ENCODE measurements at places on chromosomes 7 and 10. TPM values are rescaled to one million over a fixed set of nuclear protein-coding genes. Genes with fewer than 3 reads are reported as not detected.

GRCh38 chr7:8200316-8200715 lies 61.7 kb downstream of the ICA1 start:
- no peak for DNase-seq

DNA sequence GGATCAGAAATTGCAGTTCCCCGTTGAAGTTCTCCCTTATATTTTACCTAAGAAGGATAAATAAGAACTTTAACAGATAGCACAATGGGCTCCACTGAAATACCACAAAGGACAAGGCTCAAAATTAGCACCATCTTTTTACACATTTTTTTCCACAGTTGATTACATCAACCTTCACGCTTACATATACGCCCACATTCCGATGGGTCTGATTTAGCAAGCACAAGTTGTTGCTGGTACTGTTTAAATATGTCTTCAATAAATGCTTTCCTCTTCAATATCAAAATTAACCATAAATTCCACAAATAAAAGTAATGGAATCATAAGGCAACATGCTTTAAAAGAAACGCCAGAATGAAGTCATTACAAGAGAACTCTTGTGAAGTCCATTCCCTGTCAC lies 79.5 kb downstream of the NEBL start:
- no peak for DNase-seq

Gene GIMAP7
- 72.8 TPM for total RNA-seq

Gene TAS2R5
- 1.2 TPM for total RNA-seq

DNA sequence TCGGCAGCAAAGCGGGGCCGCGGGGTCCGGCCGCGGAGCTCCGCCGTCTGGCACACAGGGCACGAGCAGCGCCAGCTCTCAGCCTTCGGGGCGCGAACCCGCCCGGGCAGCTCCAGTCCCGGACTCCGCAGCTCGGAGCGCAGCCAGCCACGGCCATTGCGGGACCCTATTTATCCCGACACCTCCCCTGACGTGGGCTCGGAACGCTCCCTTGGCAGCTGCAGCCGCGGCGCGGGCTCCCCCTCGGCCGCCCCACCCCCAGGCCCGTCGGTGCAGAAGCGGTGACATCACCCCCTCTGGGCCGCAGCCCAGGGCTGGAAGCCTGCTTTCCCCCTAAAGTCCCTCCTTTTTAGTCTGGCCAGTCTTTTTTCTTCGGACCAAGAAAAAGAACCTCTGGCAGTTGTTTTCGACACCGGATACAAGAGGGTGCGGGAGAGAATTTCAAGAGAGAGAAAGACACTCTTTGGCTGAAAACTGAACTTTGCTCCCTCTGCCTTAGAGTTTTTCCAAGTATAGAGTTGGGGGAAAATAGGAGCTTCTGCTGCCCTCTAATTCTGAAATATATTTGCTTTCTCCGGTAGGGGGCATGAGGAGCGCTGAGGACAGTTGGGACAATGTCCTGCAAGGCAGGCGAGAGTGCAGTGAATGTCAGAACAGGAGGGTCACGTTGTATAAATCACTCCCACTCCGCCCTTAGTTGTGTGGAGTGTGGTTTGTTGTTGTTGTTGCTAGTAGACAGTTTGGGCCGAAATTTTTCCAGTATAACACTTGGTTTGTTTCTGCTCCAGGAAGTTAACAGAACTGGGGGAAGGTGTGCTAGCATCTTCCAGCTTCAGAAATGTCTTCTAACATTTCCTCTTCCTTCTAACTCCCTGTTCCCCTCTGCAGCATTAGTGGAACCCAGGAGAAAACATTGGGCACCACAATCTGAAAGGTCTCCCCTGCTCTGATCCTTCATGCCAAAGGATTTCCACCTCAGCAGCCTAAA lies at the start of gene SFRP4:
TSS of gene SFRP4 (minus strand) at position 145 of the 988 bp plus-strand sequence. CDS start 280 bp downstream, outside the sequence.
- no peak for DNase-seq

- no peak for DNase-seq
Measured at GRCh38 chr7:100071018-100071723, 10.4 kb downstream of the ZNF3 start.

GRCh38 chr7:44305564-44306507 lies 19.6 kb downstream of the CAMK2B start:
- DNase-seq, result no peak

DNA sequence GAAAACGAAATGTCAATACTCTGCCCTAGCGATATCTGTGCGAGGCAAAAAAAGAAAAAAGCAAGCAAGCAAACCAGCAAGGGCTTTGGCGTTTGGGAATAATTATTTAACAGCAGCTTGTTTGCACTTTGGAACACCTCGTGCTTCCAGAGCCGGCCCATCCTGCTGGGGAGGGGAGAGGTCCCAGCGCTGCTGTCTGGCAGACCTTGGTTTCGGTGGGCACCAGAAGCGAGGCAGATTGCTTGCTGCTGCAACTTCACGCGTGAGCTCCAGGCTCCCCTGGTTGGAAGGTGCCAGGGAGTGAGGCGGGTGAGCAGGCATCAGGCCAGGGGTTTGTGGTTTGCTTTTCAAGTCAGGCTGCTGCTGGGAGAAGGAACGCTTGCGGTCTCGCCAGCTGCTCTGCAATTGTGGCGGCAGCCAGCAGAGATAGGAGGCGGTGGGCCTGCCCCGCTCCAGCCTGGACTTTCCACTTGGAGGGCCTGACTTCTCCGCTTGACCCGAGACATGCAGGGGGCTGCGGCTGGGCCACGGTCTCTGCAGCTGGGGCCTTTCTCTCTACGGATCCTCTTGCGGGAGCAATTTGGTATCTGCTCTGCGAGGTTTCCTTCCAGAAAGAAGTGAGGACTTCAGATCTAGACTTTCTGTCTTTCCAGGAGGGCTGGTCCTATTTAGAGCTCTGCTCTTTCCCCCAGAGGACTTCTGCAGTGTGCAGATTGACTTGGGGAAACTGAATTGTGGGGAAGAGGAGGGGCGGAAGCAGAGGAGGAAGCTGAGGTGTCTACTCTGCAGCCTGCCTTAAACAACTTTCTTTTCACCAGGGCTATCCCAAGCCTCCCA lies 131.4 kb downstream of the PRPF18 start:
- DNase-seq, result peak; percentile 65

DNA sequence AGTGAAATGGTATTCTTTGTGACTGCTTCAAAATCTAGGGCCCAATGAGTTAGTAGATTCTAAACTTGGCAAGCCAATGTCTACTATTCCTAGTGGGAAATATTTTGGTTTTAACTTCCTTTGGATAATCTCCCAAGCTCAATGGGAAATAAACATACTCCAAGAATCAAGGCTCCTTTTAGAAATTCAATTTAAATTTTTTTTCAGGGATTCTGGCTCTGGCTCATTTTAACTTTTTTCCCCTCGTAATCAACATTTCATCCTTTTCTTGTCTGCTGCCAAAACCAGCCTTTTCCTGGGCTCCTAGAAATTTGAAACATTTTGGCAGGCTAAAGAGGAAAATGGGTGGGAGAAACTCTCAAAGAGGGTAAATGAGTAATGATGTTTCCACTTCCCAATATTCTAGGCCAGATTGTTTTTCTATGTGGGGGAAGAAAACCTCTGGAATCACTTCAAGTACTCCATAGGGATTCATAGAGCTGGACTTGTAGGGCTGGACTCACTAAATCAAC lies 85.6 kb upstream of the AGR3 start:
- DNase-seq, result no peak

Gene PDZD7
- total RNA-seq, result 1.8 TPM

DNA sequence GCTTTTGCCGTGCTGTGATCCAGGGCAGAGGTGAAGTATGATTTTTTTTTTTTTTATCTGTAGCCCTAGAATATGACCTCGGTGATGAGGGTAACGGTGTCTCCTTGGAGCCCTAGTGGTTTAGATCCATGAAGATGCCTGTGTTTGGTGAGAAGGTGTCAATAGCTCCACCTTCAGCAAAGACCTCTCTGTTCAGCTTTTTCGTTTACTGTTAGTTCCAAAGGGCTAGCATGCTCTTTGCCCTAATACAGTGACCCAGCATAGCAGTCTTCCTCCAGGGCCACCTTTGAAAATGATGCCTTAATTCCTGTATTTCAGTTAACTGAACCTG lies 746 bp upstream of the MRPS16 start:
- peak; percentile 20 for DNase-seq

DNA sequence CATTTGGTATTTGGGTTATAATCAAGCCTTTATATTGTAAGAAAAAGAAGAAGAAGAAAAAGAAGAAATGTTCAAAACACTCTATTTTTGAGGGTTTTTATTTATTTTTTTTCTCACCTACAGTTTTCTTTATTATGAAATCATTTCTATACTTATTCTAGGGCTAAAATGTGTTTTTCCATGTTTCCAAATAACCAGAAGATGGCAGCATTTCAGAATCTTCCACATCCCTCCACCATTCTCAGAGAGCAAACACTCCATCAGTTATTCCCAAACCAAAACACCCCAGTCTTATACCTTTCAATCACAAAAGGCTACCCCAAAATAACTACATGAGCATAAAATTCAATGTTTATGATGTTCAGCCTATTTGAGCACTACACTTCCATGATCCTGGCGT lies 38.7 kb upstream of the PPP1R17 start:
- DNase-seq, result no peak

DNA sequence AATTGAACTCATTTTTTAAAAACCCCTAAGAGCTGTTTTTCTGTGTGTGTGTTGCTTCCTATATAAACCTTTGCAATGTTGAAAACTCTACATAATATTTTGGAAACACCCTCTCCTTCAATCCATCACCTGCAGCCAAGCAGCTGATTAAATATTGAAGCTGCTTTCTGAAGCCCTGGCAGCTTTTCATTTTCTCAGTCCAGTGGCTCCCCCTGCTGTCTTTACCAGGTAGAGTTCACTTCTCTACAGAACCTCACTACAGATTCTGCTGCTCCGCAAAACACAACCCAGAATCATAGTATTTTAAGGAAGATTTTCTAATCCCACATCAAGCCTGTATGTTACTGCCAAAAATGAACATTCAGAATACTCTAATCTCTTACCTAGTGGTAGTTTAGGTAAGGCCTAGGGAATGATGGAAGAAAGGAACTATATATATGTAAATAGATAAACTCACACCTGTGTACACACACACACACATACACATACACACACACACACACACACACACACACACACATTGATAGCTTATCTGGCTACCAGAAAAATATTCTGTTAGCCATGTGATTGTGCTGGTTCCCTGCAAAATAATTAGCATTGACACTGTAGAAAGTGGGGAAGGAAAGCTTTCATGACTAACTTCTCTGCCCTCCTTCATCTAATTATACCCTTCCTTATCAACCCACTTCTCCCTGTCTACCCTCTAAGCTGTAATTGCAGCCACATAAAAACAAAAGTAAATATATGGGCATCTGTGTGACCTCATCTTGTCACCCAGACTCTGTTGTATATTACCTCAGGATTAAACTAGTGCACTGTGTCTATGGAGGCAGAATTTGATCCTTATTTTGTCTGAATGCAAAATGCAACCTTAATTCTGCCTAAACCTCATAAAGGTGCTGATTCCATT lies 229.5 kb upstream of the FZD1 start:
- no peak for DNase-seq

DNA sequence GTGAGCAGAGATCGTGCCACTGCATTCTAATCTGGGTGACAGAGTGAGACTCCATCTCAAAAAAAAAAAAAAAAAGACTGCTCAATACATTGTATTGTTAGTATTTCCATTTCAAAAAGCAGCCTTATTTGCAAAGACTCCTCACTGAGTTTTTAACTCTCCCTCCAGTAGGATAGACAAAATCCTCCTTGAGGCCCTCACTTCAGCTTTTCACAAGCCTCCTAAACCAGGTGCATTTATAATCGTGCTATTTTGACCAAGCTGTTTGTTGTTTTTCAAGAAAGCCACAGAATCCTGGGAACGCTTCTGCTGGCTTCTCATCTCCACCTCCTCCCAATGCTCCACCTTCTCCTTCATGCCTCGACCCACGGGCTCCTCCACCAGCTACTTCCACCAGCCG lies 6.3 kb upstream of the DDIT4 start:
- no peak for DNase-seq

- no peak for DNase-seq
Measured at GRCh38 chr7:51783241-51783640, 466.6 kb upstream of the COBL start.

Gene TMEM139
- total RNA-seq, result 0.51 TPM

Gene FRMD4A
- total RNA-seq, result 3.1 TPM

DNA sequence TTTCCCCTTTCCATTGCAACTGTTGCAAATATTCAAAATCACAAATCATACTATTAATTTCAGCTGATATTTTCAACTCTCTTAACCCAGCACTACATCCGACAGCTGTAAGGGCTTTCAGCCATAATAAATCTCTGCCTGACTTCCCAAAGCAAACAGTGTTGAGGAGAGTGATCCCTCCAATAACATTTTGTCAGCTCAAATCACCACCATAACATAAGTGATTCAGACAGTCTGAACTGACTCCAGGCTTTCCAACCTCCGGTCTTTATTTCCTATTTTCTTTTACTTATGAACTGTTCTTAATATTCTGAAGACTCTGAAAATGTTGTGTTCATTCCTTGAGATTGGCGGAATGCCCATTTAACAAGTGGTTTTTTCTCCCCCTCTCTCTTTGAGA lies 1085.9 kb downstream of the GATA3 start:
- DNase-seq, result no peak

DNA sequence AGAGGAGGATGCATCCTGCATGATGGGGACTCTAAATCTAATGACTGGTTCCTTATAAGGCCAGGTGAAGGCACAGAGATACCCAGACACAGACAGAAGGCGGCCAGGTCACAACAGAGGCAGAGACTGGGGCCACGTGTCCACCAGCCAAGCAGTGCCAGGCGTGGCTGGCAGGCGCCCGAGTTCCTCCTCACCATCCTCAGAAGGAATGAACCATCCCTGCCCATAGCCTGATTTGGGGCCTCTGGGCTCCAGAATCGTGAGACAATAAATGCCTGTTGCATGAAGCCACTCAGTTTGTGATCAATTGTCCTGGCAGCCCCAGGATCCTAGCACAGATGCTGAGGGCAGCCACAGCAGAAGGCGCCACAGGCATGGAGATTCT lies 69.0 kb upstream of the TNRC18 start:
- no peak for DNase-seq

Gene DPP6
- total RNA-seq, result not detected

GRCh38 chr10:102626026-102626685 lies 18.1 kb upstream of the TRIM8 start:
- DNase-seq, result no peak

Gene PRPF18
- total RNA-seq, result 28.8 TPM

- DNase-seq, result no peak
Measured at GRCh38 chr10:64379898-64380297, 858.7 kb downstream of the REEP3 start.

DNA sequence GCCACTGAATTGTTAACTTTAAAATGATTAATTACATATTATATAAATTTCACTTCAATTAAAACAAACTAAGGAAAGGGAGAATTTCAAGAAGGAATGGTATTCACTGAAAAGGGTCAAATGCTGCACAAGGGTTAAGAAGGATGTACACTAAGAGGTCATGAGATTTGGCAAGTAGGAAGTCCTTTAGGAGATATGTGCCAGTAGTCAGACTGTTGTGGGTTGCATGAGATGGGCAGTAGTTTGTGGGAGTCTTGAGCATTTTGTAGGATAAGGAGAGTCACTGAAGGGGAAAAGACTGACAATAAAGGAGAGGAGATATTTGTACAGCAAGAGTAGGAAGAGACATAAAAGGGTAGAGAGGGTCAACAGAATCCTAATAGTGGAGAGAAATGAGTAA lies 12.4 kb upstream of the PTPN12 start:
- DNase-seq, result no peak

Gene CAMK2B
- total RNA-seq, result not detected

Measured in naive thymus-derived CD4-positive, alpha-beta T cell (primary cell).